Effector memory CD4-positive, alpha-beta T cell (primary cell): ENCODE measurements at places on chromosomes 7 and 10.

DNA sequence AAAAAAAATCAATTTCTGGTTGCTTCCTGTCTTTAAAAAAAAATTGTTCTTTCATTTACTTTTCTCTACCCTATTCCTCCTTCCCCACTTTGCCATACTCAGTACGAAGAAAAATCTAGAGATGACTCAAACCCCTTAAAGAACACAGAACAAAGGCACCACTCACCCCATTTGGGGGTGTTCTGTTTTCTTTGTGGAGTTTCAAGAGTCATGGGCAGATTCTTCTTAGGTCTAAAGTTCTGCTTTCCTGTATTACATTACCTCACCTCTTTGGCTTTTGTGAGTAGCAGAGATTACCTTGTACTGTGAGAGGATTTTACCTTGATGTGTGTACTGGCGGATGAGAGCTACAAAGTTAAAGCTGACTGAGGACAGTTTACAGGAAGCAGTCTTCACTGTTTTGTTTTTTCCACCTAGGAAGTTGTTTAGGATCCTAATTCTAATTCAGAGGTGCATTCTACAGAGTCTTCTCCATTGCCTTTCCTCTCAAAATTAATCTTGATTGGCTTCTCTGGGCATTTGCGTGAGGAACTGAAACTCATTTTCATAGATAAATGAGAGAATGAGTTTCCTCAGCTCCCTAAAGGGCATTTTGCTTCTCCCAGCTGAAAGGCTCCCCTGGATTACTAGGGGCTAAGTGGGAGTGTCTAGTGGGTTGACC lies 20.7 kb downstream of the AVL9 start:
- DNase-seq: no peak

GRCh38 chr7:117019287-117019686 lies 66.0 kb downstream of the ST7 start:
- no peak for DNase-seq

- no peak for DNase-seq
These were observed 14.4 kb downstream of the NPSR1 start for GRCh38 chr7:34672430-34672829.

DNA sequence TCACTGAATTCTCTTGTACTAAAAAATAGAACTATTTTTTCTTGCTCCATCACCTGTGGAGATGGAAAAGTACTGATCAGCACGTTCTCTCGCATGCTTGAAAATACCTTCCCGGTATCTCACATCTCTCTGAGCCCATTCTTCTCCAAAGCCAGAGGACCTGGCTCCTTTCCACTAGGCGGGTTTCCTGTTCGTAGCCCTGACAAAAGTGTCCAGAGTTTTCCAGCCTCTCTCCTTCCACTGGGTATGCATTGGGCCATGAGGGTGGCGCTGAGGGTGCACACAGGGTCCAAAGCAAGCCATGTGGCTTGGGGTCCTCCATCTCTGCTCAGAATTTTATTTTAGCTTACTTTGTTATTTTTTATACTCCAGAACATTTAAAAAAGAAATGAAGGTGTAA lies 16.3 kb upstream of the SRGN start:
- DNase-seq: no peak

DNA sequence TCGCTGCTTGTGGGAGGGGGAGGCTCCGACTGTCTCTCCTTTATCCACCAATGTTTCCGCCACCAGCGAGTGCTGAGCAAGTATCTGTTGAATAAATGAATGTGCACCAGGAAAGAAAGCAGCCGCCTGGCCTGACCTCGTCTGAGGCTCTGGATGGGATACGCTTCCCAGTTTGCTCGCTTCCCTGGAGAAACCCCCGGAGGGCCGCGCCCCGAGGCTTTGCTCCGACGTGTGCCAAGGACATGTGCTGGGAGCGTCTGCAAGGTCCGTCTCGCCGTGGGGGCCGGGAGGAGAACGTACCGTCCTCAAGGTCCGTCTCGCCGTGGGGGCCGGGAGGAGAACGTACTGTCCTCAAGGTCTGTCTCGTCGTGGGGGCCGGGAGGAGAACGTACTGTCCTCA lies 536.4 kb downstream of the DNAJB6 start:
- no peak for DNase-seq

GRCh38 chr7:22025983-22026382 lies 80.3 kb upstream of the CDCA7L start:
- no peak for DNase-seq

- DNase-seq: no peak
These were observed 269.1 kb upstream of the SORCS1 start for GRCh38 chr10:107433605-107434004.
